ENCODE measurements at places on chromosomes 4 and X.
A peak's percentile ranks its signal among the peaks of the same experiment; 100 is the strongest.

- DNase-seq = no peak
Measured at GRCh38 chr4:153447175-153447905, 18.8 kb upstream of the TMEM131L start.

- no peak for DNase-seq
Measured at GRCh38 chrX:54181202-54181953, 1.7 kb downstream of the FAM120C start.

DNA sequence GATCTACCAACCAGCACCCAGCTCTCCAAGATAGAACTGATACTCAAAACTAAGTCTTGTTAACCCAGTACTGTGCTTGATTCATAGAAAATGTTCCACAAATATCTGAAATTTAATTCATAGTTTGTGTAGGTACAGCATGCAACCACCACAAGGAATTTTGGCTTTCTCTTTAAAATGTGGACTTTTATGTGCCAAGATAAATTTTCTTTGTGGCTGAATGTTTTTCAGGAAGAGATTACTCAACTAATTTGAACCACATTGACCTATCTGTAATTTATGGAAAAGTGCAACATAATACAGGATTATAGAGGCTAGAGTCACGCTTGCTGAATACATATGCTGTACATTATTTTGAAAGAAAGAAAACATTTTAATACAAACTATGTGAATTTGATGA lies 730.8 kb downstream of the IL1RAPL1 start:
- no peak for DNase-seq

DNA sequence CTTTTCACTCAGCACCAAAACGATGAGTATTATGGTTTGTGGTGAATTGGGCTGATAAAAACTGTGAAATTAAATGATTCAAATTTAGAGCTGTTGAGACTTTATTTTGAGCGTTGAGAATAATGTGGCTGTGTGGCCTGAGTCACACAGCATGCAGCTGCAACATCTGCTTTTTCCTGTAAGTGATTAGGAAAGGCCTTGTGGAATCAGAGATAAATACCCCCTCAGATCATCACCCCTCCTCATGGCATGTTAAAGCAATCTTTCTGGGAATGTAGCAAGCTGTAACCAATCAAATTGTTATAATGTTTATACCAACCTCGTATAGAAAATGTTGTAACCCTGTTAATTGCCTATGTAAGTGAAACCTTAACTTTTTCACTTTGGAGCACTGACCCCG lies 90.0 kb upstream of the GRPR start:
- DNase-seq = no peak

GRCh38 chr4:139907001-139907809 lies 241.6 kb downstream of the MGST2 start:
- no peak for DNase-seq

DNA sequence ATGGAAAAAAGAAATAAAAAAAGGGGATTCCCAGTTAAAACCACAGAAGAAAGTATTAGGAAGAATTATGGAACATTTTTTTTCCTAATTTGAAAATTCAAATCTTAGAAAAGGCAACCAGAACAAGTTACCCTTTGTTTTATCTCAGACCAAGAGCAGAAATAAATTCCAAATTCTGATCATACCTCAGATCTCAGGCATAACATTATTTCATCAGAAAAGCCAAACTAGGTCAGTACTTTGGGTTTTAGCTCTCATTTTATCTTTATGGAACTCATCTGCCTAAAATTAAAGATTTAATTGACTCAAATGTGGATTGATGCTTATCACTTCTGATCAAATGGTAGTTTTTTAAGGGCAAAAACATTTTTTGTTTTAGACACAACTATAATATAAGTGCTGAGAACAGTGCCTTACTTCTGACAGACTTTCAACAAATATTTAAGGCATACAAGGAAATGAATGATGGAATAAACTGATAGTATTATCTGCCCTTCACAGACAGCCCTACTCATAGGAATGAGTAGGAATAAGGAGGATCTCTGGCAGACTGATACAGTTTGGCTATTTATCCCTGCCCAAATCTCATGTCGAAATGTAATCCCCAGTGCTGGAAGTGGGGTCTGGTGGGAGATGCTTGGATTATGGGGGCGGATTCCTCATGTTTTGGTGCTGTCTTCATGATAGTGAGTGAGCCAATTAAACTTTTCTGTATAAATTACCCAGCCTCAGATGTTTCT lies 245.3 kb upstream of the PITX2 start:
- no peak for DNase-seq

GRCh38 chrX:13968198-13968597 lies 61.5 kb downstream of the GEMIN8 start:
- no peak for DNase-seq

DNA sequence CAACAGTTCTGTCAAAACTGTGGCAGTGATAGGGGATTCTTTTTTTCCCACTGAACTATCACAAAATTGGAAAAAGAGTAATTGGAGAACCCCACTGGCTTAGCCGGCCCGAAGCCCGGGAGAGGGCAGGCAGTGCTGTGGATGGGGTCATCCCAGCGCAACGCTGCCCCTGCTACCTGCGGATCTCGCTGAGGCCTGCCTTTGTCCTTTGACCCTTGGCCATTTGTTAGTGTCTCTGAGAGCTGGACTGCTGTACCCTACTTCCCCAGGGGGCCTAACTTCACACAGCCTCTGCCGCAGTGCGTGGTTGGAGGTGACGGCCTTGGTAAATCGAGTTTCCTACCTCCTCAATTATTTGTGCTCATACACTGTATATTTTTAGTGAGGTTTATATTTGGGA lies 43.0 kb upstream of the MSANTD1 start:
- no peak for DNase-seq

- peak; percentile 18 for DNase-seq
Measured at GRCh38 chr4:138090150-138090917, 151.8 kb downstream of the SLC7A11 start.

DNA sequence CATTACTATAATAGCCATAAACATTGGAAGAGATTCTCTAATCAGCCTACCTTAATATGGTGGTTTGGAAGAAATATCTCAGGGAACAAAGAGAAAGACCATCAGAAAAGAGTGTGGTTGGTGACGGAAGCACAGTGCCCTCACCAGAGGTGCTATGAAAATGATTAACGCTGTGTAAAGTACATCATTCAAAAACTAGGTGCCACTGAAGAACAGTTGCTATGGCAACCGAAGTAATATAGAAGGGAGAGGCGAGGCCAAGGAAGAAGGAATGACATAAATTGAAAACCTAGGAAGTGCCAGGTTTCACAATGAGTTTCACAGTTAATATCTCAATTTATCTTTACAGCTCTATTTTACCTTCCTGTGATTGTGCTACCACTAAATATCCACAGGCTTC lies 57.0 kb upstream of the ARSJ start:
- no peak for DNase-seq

DNA sequence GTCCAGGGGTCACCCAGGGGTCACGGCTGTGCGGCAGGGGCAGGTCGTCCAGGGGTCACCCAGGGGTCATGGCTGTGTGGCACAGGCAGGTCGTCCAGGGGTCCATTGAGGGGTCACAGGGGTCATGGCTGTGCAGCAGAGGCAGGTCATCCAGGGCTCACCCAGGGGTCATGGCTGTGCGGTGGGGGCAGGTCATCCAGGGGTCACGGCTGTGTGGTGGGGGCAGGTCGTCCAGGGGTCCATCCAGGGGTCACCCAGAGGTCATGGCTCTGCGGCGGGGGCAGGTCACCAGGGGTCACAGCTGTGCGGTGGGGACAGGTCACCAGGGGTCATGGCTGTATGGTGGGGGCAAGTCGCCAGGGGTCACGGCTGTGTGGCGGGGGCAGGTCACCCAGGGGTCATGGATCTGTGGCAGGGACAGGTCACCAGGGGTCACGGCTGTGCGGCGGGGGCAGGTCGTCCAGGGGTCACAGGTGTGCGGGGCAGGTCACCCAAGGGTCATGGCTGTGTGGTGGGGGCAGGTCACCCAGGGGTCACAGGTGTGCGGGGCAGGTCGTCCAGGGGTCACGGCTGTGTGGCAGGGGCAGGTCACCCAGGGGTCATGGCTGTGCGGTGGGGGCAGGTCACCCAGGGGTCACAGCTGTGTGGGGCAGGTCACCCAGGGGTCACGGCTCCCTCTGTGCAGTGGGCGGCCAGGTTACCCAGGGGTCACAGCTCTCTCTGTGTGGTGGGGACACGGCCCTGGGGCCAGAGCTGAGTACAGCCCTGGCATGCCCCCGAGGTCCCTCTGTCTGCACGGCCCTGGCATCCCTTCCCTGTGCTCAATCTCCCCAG lies 16.0 kb downstream of the ATP5ME start:
- no peak for DNase-seq

- no peak for DNase-seq
Measured at GRCh38 chr4:180489787-180490186, 1753.4 kb upstream of the TENM3 start.

DNA sequence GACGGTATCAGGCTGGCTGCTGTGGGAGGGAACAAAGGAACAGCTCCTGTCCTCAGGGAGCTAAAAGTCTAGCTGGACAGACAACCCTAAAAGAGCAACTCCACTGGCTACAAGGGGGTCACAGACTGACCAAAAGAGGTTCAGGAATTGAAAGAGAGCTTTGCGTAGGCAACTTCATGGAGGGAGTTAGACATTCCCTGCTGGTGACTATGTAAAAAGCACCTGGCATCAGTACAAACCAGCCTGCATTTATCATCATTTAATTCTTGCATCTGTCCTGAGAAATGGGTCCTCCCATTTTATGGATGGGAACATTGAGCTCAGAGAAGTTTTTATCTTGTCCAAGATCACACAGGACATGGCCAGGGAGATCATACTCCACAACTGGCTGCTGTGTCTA lies 1.4 kb upstream of the LGI2 start:
- no peak for DNase-seq

- DNase-seq = peak; percentile 94
Measured at GRCh38 chr4:109815151-109816081, at the start of gene GAR1. GAR1 (plus strand) TSS chr4:109815762; CDS start chr4:109816165, 403 bp downstream.

- peak; percentile 68 for DNase-seq
Measured at GRCh38 chrX:46903458-46904242, 8.6 kb upstream of the JADE3 start.

GRCh38 chrX:9578083-9578779 lies 113.4 kb downstream of the TBL1X start:
- DNase-seq = no peak

DNA sequence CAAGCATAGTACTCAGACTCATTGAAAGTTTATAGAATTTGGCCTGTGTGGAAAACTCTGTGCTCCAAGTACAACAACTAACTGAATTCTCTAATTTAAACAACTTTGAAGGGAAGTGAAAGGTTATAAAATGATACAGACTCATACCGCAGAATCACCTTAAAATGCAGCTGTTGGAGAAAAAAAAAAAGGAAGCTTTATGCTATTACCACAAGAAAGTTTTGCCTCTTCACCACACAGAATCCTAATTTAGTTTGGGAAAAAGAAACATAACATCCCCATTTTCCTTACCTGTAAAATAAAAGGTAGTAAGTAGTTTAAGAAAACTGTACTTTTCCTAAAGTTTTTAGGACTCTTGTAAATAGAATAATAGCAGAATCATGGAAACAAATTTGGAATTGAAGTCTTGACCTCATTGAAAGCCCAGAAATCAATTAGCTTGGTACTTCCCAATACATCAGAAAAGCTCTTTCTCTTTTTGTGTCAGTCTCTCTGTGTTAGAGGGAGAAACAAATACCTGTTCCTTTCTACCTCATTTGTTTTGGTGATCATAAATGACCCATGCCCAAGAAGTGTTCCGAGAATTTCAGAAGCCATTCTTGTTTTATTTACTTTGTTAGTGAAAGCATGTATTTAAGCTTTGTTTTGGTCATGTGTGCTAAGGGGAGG lies 78.8 kb downstream of the NFKB1 start:
- no peak for DNase-seq

DNA sequence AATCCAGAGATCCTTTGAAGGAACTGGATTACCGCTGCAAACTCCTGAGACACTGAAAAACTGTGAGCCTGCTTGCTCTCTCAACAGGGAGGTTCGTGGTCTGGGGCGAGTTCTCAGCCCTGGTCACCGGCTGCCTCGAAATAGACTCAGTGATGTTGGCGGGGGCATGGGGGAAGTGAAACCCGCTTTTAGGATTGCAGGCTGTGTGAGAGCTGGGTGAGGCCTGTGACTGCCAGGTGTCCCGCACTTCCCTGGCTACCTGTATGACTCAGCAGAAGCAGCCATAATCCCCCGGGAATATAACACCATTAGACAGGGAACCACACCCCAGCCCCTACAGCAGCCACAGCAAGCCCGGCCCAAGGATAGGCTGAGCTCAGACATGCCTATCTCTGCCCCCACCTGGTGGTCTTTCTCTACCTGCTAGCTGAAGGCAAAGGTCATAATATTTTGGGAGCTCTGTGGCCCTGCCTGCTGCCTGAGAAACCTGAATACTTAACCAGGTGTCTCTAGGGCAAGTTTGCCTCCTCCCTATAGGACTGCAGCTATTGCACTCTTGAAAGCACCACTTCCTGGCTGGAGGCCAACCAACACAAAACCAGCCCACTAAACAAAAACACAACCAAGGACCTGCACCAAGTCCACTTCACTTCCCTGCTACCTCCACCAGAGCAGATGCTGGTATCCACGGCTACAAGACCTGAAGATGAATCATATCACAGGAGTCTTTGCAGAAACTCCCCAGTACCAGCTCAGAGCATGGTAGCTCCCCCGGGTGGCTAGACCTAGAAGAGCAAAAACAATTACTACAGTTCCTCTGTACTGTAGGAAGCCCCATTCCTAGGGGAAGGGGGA lies 202.0 kb downstream of the RRAGB start:
- DNase-seq = no peak

DNA sequence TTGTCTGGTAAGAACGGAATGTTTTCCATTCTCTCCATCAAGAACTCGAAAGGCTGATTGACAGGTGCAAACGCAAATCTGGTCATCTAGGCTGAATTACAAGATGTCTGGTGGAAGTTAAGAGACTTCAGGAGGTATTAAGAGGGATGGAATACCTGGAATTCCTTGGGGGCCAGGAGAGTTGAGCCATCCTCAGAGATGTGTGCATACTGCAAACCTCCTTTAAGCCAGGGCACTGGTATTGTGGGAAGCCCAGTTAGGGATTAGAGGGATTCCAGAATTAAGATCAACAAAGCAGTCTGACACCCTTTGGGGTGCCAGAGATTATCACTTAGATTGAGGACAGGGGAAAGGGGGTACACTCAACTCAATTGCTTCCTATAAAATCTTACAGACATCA lies 151.4 kb downstream of the VCX3A start:
- no peak for DNase-seq

GRCh38 chrX:141164406-141164805 lies 12.5 kb downstream of the LDOC1 start:
- no peak for DNase-seq

DNA sequence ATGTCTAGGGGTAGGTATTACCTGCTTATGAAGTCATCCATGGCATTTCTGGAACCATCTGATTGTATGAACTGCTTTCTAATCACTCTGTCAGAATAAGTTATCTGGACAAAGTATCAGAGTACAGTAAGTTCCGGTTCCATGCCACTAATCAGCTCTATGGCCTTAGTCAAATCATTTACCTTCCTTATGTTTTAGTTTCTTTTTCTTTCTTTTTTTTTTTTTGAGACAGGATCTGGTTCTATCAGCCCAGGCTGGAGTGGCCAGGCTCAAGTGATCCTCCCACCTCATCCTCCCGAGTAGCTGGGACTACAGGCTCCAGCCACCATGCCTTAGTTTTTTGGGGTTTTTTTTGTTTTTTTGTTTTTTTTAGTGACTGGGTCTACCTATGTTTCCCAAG lies 11.5 kb downstream of the XIAP start:
- no peak for DNase-seq
